H1 (cell line): ENCODE measurements at places on chromosomes 1 and 21.
A peak's percentile ranks its signal among the peaks of the same experiment; 100 is the strongest.

- no peak for DNase-seq
Observed at GRCh38 chr1:5599541-5599940, 392.7 kb downstream of the NPHP4 start.

- DNase-seq: no peak
Observed at GRCh38 chr1:225517697-225518096, 89.9 kb upstream of the LBR start.

DNA sequence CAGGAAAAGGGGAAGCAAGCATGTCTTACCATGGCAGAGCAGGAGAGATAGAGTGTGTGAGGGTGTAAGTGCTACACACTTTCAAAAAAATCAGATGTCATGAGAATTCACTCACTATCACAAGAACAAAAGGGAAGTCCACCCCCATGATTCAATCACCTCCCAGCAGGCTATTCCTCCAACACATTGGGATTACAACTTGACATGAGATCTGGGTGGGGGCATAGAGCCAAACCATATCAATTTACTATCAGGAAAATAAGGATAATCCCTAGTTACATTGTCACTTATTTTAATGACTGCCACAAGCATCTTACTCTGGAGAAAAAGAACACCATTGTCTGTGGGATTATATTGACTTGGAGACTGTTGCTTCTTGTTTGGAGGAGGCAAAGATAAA is 66.1 kb upstream of the VANGL1 start:
- no peak for DNase-seq

DNA sequence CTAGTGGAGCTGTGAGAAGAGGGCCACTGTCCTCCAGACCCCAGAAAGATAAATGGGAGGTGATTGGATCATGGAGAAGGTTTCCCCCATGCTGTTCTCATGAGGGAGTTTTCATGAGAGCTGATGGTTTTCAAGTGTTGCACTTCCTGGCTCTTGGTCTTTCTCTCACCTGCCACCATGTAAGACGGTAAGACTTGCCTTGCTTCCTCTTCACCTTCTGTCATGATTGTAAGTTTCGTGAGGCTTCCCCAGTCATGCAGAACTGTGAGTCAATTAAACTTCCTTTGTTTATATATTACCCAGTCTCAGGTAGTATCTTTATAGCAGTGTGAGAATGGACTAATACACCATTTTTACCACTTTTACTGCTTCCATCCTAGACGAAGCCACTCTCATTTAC is 27.6 kb downstream of the GPR88 start:
- no peak for DNase-seq

DNA sequence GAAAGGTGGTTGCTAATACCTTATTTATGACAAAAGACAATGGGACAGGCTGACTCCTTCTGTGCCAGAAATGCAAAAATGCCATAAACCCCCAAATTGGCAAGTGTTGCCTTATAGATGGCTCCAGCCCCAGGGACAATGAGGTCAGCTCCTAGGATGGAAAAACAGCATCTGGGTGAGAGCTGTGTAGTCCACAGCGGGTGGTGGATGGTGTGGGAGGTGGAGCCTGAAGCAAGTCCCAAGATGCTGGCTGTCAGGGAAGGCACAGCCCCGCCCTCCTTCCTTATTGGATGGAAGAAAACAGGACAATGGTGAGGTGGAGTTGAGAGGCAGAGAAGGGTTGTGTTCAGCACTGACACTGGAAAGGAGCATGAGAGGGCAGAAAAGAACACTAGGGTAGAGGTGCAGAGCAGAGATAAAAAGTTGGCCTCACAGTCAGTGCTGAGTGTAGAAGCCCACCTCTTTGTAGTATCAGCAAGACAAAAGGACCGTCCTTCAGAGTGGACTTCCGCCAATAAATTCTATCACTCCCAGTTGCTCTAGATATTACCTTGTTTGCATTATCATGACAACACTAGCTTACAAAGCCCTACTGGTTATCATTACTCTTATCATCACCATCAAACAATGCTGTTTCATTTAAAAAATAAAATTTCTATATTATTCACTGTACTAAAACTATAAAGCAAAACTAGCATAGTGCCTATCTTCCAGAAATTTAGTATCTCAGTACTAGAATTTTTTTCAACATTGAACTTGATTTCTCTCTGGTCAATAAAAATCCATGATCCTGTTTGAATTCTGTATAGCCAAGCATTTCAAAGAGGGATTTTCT is 3.7 kb upstream of the SDE2 start:
- DNase-seq: peak; percentile 80

GRCh38 chr1:170032531-170033280 is 41.8 kb downstream of the KIFAP3 start:
- no peak for DNase-seq

- DNase-seq: peak; percentile 19
Observed at GRCh38 chr1:79044974-79045650, 38.6 kb upstream of the ADGRL4 start.

DNA sequence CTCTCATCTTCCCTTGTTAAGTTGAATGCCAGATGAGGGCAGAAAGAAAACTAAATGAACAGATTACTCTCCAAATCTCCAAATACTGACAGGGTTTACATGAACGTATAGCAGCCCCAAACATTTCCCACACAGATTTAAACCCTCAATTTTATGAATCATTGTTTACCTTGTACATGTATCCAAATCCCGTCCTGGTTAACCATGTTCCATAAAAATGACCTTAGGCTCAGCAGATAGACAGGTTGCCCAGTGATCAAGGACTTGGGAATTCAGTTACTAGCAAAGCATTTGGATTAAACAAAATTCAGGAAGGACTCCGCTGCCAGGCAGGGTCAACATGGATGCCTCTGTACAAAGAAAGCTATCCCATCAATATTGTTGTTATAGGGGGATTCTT is 213.5 kb downstream of the GPATCH2 start:
- no peak for DNase-seq

DNA sequence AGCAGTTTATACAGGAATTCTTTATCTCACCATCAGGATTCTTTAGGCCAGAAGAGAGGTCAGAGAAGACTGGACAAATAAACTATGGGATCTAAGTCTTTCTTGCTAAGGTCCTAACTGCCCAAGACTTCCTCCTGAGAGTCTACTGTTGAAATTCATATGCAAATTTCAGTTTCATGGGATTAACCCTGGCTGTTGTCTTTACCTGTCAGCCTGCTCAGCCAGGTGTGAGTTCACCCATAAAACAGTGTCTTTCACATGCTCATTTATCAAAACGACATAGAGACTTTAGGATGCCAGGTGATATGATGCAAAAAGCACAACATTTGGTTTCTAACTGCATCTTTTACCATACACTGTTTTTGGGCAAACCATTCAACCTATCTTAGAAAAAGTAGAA is 211.0 kb downstream of the PDE4B start:
- no peak for DNase-seq

- no peak for DNase-seq
Observed at GRCh38 chr21:15250384-15250783, 185.6 kb upstream of the NRIP1 start.

- DNase-seq: no peak
Observed at GRCh38 chr1:59947047-59947938, 20.7 kb upstream of the CYP2J2 start.

- no peak for DNase-seq
Observed at GRCh38 chr1:190472042-190472441, 5.6 kb downstream of the BRINP3 start.

DNA sequence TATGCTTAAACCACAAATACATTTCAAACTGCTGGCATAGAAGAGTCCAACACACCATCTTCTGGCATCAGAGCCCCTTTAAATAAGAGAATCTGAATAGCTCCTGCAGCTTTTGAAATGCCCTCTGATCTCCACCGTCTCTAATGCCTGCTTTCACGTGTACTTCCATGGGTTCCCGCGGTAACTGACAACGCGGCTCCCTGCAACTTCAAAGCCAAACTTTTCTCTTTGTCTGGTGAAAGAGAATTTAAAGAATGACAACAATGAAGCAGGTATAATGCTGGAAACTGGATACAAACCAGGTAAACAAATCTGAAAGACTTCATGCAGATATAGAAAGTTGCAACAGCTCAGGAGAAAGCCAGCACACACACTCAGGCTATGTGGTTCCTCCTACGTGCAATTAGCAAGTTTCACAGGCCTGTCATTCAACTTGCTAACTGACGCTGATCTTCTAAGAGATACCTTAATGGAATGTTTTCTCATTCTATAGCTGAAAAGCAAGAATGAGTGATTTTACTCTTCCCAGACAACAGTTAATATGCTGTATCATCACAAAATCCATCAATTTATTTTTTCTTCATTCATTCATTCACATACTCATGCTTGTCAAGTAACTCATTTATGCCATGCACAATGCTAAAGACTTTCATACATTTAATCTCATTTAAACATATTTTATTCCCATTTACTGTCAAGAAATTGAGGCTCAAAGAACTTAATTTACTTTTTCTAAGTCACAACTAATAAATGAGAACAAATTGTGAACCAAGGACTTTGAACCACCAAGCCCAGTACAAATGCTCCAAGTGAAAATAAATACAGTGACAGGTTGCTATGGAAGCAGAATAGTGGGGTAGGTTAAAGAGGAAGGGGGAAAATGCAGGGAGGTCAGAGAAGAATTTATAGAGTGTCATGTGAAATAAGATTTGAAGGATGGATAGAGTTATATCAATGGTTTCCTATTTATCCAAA is 202.7 kb upstream of the SNX7 start:
- no peak for DNase-seq

DNA sequence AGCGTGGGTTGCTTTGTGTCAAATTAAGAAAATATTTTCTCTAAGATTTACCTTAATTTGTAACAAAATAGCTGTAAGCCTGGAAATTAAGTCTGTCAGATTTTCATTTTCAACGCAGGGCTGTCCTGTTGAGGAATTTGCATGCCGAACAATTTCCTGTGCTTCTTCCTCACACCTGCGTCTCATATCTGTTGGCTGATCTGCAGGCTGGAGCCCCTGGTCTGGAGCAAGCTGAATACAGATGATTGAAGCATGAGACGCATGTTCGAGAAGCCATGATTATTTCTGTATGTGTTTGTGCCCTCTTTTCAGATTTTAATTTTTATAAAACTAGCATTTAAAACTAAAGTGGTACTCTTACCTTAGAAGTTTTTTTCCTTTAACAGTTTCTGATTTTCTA is 9.8 kb downstream of the MIXL1 start:
- no peak for DNase-seq

DNA sequence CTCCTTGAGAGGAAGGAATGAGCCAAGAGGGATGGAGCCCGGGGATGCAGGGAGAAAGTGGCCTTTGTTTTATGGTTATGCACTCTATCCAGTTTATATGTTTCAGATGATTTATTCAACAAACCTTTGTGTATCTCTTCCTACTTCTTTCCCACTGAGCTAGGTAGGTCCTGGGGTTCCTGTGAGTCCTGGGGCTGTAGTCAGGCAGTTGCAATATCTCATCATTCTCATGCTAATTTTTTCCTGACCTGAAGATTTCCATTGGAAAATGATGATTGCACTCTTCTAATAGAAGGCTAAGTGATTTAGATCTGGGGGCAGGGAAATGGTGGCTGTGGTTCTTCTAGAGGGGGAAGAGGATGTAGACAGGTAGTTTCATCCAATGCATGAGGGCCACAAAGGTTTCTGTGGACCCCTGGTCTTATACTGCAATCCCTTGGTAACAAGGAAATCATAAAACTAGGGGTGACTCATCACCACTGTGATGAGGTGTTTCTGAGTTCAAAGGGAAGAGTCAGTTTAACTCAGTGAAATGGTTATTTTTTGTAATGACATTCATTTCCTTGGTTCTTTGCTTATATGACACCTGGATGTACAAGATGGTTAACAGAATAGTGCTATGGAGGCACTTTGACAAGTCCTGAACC is 20.2 kb downstream of the B3GALT5 start:
- DNase-seq: no peak

GRCh38 chr1:196207612-196208217 is 400.5 kb downstream of the KCNT2 start:
- DNase-seq: no peak

DNA sequence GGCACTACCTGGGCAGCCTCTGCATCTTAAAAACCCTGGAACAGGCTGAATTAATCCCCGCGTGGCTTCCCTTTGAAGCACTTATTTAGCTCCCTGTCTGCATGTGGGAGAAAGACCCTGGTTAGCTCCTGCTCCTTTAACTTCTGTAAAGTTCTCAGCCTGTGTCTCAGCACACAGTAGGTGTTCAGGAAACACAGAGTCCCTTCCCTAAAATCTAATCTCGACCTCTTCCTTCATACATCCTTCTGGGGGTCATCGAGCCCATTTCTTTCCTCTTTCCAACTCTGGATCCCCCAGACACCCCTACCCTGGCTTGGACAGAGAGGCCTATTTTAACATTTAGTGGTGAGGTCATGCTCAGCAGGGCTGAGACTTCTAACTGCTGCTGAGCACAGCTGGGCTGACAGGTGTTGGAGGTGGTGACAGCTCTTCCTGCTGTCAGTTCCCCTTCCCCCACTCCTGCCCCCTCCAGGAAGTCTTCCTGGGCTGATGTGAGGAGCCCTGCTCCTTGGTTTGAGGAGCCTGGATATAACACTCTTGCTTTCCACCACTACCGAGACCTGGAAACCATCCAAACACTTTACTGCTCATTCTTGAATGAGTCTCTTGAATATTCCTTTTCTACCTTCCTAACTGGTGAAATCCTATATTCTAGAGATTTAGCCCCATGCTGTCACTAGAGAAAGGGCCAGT is 5.3 kb downstream of the E2F2 start:
- no peak for DNase-seq

DNA sequence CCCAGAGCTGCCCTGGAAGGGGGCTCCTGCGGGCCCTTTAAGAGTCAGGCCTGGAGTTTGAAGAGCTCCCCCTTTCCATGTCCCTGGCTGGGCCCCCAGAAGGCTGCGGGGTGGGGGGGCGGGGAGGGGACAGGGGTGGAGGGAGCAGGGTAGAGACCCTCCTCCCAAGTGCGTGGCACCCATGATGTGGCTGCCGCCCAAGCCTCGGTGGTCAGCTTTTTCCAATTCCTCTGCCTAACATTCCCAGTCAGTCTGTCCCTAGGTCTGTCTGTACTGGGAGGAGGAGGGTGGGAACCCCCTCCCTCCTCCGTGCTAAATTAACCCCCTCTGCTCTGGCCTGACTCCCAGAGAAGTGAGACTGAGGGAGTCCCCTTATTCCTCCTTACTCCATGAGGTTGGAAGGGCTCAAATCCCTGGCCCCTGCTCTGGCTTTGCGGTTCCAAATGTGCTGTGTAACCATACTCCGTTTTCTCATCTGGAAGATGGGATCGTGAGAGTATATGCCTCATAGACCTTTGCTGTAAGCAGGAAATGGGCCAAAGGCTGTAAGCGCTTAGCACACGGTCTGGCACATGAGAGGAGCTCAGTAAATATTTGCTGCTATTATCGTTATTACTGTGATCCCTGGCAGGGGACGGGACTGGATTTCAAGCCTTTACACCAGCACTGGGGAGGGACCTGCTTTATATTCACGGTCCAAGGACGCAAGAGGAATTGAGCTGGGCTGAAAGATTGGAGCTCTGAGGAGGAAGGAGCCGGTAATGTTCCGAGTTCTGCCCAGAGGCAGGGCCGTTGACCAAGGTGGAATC is 658 bp upstream of the COL16A1 start:
- peak; percentile 62 for DNase-seq

- DNase-seq: no peak
Observed at GRCh38 chr1:176141449-176141848, 65.6 kb downstream of the COP1 start.
